ENCODE measurements at places on chromosomes 2 and 18.

DNA sequence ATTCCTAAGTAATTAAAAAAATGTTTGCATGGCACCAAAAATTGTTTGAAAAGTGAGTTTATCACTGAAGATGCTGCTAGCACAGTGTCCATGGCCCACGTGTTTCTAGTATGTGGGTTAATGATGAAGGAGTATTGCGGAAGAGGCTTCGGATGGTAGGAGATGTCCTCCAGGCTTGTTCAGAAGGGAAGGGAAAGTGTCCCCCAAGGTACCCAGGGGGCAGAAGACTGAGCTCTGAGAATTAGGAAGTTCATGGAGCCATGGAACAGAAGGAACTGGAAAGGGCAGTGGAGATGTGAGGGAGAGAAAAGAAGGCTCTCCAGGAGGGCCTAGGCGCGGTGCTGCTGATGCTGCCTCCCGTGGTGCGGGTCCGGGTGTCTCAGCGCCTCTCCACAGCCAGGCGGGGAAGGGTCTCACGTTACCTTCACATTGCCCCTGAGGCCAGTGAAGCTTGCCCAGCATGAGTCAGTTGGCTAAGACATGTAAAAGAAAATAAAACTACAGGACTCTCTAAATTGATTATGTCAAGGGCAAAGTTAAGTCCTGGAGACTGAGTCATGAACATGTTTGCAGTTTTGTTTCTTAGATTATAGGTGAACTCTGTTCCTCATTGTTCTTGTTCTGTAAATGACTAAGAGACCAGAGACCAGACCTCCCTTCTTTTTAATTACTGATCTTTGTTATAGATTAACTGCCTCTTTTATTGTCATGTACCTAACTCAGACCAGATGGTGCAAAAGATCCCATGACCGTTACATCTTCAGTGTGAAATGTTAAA lies 89.0 kb downstream of the MTCL1 start:
- DNase-seq, result no peak

DNA sequence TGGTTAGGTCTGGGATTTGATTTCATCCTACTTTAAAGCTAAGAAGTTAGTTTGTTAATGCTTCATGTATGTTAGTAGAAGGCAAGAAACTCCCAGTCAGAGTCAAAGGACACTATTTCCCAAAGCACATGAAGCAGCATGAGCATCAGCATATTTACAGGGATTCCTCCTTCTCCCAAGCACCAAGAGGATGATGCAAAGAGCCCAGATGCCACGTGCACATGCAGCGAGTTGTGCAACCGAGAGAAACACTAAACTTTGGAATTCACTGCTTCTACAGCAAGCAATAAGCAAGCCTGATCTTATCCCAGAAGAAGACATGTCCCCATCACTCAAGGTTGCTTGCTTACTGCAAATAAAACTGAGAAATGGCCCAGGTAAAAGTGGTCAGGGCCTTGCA lies 32.5 kb downstream of the CPO start:
- DNase-seq, result no peak

DNA sequence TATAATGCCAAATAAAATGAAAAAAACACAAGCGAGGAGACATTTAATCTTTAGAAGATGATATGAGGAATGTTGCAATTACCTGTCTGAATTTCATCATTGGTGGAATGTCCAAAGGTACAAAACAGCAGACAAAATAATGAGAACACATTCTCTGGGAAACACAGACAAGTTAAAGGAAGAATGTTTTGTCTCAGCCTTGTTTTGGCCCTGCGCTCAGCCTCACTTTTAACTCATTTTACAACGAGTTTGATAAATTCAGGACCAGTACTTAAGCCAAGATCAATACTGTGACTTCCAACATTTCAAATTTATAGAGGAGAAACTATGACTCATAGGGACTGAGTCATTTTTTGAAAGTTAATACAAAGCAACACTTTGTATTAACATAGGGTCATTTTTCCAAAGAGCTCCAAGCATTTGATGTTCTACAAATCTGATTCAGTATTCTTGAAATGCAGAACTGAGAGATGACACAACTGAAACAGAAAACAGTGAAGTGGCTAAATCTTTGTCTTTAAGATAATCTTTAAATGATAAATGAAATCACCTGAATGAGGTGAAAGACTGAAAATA lies 833.2 kb upstream of the CHAC2 start:
- no peak for DNase-seq

- no peak for DNase-seq
These were observed 151.3 kb downstream of the KLHL29 start for GRCh38 chr2:23536326-23536725.

- DNase-seq, result no peak
These were observed 21.3 kb downstream of the SCN1A start for GRCh38 chr2:166106431-166107015.

GRCh38 chr2:3986063-3986462 lies 282.7 kb downstream of the DCDC2C start:
- DNase-seq, result no peak

DNA sequence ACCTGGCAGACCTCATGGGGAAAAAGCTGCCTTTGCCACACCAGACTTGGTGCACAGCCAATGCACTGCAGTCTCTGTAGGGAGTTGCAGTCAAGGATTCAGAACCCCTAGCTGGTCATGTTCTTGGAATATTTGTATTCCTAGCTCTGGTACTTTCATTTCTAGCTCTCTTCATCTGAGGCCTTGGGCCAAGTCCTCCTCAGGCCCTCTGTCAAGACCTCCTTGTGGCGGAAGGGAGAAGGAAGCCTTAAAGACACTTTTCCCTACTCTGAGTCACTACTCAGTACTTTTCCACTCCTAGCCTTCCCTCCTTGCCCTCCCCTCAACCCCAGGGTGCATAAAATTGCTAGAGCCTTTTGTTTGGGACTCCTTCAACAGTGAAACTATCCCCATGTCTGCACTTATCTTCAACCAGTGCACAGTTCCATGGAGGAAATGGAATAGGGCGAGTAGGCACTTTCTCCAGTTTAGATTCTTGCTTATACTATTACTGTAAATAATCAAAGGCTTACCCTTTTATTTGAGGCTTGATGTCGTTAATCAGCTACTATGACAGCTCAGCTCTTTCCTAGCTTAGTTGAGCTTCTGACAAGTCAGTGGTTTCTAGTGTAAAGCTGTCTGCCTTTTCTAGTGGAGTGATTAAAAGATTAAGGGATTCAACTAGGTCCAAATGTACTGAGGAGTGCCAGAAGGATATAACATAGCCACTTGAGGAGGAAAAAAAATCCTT lies 15.8 kb downstream of the M1AP start:
- DNase-seq, result no peak

DNA sequence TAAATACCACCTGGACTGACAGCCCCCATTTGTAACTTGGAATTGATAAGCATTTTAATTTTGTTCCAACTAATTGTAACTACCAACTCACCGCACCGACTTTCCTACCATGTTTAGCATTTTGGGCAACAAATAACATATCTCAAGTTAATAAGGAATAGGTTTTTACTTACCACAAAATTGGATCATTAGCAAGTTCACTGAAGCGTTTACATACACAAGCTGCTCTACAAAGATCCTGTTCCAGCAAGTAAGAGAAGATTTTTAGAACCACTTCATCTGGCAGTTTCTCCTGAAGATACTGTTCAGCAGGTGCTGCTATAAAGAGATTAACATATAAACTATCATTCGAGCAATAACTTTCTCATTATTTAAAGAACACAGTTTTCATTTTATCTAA lies 55.7 kb downstream of the MSH6 start:
- no peak for DNase-seq

GRCh38 chr18:9380101-9380500 lies 45.5 kb downstream of the TWSG1 start:
- no peak for DNase-seq

- no peak for DNase-seq
These were observed 6.0 kb downstream of the NCK2 start for GRCh38 chr2:105750735-105751134.

DNA sequence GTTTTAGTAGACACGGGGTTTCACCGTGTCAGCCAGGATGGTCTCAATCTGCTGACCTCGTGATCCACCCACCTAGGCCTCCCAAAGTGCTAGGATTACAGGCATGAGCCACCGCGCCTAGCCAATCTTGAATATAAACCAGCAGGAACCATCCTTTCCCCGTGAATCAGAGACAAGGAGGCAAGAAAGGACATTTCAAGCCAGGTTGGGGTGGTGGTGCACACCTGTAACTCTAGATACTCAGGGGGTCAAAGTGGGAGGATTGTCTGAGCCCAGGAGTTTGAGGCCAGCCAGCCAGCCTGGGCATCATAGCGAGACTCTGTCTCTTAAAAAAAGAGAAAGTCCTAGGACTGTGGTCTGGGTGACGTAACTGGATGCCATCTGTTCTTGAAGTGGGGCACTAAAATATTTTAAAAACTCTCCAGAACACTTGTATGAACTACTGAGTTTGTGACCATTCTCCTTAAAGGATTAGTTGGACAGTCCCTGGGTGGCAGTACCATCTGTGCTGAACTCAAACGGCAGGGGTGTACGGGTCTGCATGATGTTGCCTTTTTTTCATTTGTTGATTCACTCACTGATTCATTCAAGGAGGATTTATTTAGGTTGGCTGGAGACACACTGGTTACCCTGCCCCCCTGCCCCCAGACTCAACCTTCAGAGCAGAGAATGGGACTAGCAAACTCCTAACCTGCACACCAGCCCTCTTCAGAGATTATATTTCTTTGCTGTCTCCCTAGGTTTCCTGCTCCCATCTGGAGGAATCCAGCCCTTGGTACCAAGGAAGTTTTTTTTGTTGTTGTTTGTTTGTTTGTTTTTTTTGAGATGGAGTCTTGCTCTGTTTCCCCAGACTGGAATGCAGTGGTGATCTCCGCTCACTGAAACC lies 2.9 kb upstream of the TLX2 start:
- DNase-seq, result no peak

DNA sequence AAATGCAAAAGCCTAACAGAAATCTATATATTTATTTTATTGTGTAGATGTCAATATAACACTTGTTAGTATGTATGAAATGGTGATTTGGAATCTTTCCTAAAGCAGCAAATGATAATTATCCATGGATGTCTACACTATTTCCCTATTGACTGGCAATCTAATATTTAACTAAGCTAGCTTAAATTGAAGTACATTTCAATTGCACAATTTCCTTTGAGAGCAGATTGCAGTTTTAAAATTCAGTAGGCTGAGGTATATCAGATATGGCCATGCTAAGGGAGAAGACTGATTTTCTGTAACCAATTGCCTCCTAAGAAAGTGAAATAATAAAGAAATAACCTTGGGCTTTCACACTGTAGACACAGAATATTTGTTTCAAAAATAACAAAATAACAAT lies 90.1 kb upstream of the KCNJ3 start:
- no peak for DNase-seq

DNA sequence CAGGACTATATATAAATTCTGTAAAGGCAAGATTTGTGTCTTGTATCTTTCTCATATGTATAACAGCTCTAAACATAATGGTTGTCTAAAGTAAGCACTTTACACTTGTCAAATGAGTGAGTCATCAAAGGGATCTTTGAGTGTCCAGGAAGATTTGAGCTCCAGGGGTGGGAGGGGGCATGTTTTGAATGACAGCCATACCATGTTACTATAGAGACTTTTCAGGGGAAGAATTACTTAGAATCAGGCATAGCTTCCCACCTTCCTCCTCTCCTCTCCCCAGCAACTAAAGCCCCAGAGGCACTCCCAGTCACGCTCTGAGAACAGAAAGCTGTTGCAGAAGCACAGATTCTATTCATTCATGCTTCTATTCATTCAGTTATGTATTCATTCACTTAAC lies 65.8 kb upstream of the ALK start:
- no peak for DNase-seq

GRCh38 chr18:42719221-42719620 lies 396.3 kb downstream of the RIT2 start:
- DNase-seq, result no peak

- DNase-seq, result no peak
These were observed 210.7 kb upstream of the RND3 start for GRCh38 chr2:150698016-150698661.

DNA sequence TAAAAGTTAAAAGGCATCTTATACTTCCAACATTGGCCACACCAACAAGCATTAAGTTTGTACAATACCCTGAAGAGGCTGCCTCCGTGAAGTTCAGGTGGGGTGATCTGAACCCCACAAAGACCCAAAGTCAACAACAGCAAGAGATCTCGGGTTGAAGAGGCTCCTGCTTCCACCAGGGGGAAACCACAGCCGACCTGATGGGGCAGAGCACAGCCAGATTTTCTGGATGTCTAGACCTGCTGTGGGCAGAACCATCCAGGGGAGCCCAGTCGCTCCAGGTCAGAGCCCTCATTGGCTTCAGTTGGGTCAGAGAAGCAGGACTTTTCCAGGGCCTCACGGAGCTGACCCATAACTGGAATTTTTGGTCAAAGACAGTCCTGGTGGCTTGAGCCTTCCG lies 66.5 kb upstream of the ACKR3 start:
- DNase-seq, result no peak

DNA sequence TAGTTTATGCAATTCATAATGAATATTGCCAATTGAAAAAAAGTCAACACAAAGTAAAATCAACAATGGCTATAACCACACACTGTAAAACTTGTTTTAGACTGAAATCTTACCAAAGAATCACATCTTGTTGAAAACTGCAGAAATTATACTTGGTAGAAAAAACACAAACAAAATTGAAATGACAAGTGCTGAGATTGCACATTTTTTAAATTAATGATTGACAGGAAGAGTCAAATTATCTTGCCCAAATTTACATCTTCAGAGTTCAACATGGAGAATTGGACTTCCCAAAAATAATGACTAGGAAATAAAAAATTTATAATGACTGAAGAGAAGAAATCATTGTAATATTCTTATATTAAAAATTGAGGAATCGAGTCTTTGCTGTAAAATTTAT lies 84.6 kb upstream of the TTC39C start:
- DNase-seq, result no peak

DNA sequence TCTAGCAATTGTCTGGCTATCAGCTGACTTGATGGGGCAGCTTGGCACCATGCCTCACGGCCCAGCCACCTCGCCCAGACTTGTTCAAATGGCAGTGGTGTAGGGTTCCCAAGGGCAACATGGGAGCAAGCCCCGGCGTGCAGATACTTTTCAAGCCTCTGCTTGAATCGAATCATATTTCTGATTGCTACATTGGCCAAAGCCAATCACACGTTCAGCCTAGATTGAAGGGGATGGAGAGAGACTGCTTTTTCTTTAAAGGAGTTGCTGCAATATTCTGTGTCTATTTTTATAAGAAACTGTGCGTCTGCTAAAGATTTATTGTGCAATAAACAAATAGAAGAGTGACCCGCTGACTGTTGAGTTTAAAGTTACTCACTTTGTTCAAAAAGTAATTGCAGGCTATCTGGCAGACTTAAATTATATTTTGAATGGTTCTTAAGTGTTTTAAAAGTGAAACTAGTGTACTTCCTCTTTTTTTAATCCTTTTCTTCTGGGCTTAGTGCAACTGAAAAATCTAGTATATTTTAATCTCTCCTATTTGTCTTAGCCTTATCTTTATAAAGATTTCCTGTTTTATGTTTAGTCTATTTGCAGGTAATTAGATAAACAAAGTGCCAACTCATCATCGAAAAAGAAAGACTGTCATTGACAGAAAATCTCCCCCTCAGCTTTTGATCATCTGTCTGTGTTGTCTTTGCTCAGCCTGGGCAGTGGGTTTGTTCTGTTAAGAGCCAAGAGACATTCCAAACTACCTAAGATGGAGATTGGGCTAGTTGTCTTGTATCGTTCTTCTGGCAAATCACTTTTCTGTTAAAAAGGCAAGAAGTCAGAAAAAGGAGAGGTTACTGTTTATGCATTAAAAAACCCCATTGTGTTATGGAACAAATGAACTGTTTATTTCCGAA lies 156.1 kb downstream of the TPGS2 start:
- DNase-seq, result no peak

Data from substantia nigra (tissue), 51 donors.